ENCODE measurements at places on chromosomes 13 and 19.

GRCh38 chr13:101875717-101876393 lies 423.4 kb downstream of the ITGBL1 start:
- peak; percentile 80 for DNase-seq

- no peak for DNase-seq
Measured at GRCh38 chr13:59261928-59262488, 901.7 kb downstream of the DIAPH3 start.

DNA sequence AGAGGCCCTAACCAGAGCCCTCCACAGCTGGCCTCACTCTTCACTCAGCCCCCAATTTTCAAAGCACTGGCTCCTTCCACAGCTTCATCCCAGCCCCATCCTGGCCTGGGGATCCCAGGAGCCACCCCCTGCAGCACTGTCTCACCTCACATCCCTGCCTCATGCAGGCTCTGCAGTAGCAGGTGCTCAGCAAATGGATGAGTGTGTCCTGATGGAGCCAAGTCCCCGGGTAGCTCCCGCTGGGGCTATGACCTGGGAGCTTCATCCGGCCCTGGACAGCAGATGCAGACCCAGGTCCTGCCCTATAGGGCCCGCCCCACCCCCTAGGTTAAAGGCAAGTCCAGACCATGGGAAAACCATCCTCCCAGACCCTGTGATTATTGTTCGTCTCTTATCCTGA lies 143.2 kb upstream of the ZNF507 start:
- no peak for DNase-seq

GRCh38 chr19:50481351-50482149 lies 4.9 kb upstream of the GARIN5A start:
- no peak for DNase-seq

DNA sequence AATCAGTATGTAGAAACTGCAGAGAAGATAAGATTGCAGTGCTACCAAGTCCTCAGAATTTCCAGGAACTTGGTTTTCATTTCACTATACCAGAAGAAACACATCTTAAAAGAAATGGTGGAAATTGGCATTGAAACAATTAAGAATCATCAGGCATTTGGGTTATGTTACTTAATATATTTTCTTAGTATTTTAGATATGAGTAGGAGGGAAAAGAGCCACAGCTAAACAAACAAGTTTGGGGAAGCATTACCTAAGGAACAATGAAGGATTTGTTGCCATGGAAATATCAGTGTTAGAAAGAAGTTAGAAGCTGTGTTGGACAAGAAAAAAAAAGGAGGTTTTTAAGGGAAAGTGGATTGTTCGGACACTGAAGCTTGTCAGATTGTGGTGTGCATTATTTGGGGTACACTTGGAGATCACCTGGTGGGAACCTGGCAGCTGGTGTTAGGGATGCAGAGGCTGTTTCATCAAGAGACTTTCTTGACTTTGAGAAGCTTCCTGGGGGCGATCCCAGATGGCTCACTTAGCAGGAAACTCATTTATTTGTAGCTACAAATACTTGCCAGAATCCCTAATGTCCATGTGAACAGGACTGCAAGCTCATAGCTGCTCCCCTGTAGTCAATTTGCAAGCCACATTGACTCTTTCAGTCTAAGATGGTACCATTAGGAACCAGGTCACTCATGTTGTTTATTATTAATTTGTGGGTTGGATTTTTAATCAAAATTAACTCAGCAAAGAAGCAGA lies 246.7 kb downstream of the RFC3 start:
- no peak for DNase-seq

DNA sequence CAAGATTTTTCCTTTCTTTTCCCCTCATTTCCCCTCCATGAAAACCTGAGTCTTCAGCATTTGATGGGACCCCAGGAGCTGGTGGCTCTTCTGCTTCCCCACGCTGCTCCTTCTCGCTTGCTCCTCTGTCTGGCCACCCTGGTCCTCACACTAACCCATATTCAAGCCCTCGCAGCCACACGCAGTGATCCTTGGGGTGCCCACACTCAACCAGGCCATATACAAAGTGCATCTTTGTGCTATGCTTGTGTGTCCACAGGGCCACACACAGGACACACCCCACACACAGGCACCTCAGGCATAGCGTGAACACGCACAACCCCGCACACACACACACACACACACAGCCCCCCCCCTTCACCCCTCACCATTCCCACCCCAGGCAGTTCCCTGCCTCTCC lies 132.1 kb downstream of the URI1 start:
- DNase-seq, result no peak

Data from NCI-H2029 treated with DMSO at 0.1 percent for 48 hours (cell line).